NT2/D1 (cell line): ENCODE measurements at places on chromosomes 5 and 9.
A peak's percentile ranks its signal among the peaks of the same experiment; 100 is the strongest.

- DNase-seq = no peak
Observed at GRCh38 chr5:14063691-14064090, 79.5 kb upstream of the TRIO start.

GRCh38 chr9:127793093-127793708 is 7.4 kb downstream of the CDK9 start:
- DNase-seq = no peak

DNA sequence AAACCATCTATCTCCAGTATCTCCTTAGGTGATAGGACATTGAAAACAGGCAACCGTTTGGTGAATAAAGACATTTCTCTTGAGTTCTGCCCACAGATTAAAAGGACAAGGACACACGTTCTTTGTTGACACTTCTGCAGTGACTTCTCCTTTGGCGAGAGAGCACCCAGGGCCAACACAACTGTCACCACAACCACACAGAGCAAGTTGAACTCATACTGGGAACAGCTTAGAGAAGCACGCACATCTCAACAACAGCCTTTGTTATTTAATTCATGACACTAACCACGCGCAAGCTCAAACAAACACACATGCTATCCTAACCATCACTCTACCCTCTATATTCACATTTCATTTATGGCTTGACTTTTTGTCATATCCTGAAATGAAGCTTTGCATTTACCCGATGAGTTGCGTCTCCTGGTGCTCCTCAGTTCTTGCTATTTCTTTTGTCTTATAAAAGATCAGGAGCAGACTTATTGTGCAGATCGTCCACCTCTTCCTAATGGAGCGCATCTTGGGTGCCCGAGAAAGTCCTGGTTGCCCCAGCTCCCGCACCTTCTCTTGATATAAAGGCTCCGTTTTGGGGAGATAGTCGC is 543 bp downstream of the ST8SIA4 start:
- no peak for DNase-seq

DNA sequence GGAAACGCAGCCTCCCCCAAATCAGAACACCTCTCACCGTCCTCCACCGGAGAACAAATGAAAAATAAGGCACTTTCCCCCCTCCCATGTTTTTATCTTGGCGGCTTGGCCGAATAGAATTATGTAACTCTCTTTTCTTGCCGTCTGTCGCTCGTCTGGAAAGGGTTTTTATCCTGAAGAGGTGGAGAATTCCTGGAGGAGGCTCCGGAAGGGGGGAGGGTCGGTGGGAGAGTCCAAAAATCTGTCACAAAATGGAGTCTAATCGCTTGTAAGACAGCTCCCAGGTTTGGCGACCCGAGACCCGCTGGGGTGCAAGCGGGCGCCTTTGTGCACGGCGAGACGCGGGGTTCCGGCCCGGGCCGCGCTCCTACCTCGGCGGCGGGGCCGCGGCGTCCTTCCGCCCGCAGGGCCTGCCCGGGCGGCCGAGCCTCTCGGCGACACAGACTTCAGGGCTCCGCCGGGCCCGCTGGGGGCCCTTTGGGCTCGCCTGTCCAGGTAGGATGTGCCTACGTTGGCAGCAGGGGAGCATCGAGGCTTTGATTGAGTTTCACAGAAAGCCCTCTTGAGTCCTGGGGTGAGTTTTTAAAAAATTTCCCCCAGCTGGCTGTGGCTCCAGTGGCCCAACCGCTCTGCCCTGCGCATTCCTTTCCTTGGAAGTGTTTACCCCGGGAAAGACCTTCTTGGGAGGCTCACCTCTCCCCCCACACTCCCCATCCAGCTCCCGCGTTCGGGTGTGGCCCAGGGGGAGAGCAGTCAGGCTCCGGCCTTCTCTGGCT is 5.0 kb downstream of the LMX1B start:
- DNase-seq = no peak

DNA sequence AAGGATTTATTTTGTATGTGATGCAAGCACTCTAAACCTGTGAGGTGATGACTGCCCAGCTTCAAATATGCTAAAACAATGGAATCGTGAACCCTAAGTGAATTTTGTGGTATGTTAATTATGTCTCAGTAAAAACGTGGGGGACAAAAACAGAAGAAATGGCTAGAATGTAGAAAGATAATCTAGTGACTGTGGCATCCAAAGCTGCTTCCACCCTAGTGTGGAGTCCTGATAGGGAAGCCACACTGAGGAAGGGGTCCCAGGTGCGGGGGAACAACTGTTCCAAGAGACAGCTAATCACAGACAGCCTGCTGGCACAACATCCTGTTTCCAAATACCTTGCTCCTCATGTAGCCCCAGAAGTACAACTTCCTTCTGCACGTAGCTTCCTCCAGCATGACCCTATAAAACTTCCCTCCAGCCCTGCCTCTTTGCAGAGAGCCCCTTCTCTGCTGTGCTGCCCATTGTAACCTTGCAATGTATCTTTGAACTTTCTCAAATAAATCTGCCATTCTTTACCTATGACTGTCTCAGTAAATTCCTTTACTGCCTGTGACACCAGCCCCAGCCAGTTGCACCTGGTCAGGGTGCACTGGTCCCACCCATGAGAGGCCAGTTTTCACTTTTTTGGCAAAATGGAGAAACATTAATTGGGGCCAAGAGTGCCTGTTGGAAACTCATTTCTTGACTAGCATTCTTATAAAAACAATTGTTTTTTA is 4.9 kb downstream of the GMCL2 start:
- DNase-seq = no peak

GRCh38 chr5:469752-470483 is 26.9 kb downstream of the EXOC3 start:
- no peak for DNase-seq

- no peak for DNase-seq
Observed at GRCh38 chr5:52802272-52802973, 14.7 kb downstream of the ITGA1 start.

DNA sequence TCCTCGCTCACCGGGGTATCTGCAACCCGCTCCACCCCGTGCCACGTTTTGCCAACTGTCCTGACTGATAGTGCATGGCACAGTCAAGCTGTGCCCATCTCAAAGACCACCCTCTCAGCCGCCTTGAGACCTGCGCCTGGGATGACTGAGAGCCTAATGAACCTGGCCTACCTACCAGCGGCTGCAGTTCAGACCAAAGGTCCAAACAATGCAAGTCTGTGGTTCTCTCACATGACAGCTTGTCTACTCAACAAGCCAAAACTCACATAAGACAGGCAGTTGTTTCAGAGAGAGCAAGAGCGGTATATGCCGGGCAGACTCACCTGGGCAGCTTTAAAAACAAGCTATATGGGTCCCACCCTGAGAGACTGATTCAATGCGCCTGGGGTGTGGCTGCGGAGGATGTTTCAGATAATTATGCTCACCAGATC is 70.5 kb downstream of the EPB41L4B start:
- no peak for DNase-seq

GRCh38 chr5:757346-757930 is 27.1 kb downstream of the ZDHHC11B start:
- DNase-seq = no peak

DNA sequence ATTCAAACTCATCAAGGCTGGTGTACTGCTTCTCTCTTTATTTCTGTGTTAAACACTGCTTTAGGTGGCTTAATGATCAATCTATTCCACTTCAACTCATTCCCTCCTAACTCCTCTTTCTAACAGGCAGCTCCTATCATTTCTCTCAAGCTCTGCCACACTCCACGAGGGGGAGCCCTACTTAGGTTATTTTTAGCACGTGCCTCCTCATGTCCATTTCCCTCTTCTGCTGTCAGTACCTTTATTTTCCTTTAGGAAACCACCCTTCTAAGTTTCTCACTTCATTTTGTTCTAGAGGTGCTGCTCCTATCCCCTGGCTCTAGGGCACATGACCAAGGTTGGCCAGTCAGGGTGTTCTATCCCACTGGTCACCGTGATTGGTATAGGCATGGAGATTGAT is 6.7 kb upstream of the BRINP1 start:
- peak; percentile 58 for DNase-seq

- DNase-seq = no peak
Observed at GRCh38 chr9:136059851-136060670, 35.0 kb downstream of the NACC2 start.

DNA sequence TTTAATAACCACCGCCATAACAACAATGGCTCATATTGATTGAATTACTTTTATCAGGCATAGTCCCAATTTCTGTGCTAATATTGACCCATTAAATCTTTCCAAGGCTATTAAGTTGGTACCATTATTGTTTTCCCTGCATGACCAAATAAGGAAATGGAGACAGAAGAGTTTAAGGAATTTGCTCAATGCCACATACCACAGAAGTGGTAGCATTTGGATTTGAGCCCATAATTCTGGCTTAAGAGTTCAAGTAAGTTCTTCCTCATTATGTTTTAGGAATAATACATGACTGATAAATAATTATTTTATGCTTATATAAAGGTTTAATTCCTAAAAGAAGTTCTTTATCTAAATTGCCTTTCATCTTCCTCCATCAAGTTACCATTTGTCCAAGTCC is 43.4 kb upstream of the HAPLN1 start:
- DNase-seq = no peak

DNA sequence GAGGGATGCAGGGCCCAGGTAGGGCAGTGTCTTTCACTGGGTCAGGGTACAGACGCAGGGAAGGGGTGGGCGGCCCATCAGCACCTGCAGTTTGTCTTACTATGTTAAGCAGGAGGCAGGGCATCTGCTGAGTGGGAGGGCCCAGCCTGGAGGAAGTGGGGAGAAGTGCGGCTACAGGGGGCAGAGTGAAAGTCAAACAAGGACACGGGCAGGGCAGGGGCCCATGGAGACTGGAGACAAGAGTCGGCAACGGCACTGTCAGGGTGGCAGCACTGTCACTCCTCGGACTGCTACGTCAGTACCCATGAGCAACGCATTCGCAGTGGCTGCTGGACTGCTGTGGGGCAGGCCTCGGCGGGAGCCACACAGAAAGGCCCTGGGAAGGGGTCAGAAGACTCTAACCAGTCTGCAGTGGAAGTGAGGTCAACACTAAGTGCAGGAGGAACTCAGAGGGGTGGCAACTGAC is 19.7 kb downstream of the CAMSAP1 start:
- DNase-seq = no peak

DNA sequence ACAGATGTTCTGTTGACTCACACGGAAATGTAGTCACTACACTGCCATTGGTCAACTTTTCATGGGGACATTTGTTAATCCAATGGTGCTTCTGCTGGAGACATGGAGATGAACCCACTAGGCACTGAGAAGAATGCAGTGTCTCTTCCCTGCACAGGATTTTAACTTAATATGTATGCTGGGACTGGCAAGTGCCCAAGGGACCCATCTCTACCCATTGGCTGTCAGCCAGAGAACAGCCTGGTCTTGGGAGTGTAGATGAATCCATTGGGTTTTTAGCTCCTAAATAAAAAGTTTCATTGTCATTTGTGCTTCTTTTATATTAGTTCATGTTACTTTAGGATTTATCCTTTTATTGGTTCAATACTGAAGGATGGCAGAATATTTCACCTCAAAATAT is 195.8 kb upstream of the CDH6 start:
- no peak for DNase-seq

DNA sequence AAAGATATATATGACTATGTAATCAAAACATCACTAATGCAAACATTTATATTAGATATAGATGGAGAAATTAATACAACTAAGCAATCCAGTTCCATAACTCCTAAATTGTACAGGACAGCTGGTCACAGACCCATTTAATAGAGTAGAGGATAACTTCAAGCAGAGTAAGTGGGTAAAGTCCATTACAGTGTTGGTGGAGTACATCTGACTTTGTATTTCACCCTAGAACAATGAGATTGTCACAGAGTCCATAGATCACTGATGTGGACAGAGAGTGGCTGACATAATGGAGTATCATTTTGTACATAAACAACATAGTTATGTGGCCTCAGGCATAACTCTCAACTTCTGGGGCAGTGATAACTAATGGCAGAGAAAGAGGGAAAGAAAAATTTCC is 267.8 kb upstream of the KLF9 start:
- DNase-seq = no peak

DNA sequence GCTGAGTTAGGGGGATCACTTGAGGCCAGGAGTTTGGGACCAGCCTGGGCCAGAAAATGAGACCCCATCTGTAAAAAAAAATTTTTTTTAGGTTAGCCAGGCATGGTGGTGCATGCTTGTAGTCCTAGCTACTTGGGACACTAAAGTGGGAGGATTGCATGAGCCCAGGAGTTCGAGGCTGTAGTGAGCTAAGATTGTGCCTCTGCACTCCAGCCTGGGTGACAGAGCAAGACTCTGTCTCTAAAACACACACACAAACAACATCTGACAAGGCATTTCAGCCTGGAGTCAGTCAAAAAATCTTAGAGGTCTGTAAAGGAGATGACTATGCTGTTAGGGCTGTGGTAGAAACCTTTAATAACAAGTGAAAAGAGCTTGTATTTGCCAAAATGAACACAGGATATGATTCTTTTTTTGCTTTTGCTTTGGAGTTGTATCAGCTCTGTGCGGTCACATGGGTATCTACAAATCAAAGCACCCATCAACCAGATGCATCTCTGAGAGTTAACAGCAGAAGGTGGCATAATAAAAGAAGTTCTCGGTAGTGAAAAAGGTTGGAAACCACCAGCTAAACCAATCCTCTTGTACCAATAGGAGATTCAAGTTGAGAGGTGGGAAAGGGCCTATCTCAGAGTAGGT is 3.6 kb upstream of the PSMD5 start:
- DNase-seq = no peak

DNA sequence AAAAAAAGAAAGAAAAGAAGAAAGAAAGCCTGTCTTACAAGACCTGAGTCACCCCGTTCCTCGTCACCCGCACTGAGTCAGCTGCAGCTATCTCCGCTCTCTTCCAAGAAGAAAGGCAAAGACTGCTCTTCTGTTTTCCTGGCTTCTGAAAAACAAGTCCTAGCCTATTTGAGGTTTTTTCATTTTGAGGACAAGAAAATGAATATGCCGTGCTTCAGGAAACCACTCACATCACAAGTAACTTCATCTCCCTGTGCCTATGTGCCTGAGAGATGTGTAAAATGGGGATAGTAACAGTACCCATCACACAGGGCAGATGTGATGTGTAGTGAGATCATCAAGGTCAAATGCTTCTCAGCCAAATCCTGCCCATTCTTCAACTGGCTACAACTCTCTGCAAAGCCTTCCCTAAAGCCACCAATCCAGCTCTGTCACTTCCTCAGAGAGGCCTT is 78.4 kb downstream of the GLDC start:
- DNase-seq = no peak

- no peak for DNase-seq
Observed at GRCh38 chr9:135247227-135247930, 159.9 kb downstream of the OLFM1 start.

GRCh38 chr9:38068701-38069628 is at the start of gene SHB:
Gene SHB (minus strand): TSS chr9:38069227. CDS start chr9:38068645, 582 bp downstream.
- DNase-seq = peak; percentile 79

DNA sequence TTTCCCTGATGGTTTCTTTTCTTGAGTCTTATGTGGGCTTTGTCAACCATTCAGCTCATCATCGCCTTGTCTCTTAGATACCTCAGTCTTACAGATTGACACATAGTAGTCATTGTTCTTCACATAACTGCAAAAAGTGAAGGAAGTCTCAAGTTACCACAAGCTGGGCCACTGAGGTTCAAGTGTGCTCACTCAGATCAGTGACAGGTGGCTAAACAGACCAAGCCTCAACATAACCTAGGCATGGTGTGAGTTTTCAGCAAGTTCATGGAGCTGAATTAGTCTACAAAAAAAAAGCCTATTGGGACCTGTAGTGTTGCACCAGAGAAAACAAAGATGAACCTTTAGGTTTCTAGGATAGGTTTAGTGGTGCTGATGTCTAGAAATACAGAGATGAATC is 58.2 kb downstream of the RFK start:
- no peak for DNase-seq
